CD4-positive, alpha-beta T cell treated with Interleukin-17A for 1 hour (primary cell): ENCODE measurements at places on chromosomes 11 and 22.

DNA sequence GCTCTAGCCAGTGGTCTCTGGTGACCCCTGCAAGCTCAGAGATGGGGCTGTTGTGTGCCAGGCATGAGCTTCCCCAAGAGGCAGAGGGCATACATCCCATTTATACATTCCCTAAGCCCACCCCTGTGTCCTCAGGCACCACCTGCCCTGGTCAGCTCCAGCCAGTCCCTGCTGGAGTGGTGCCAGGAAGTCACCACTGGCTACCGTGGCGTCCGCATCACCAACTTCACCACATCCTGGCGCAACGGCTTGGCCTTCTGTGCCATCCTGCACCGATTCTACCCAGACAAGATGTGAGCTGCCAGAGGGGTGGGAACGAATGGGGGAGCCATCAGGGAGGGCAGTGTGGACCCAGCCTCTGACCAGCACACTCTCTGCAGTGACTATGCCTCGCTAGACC is 8.3 kb downstream of the EHBP1L1 start:
- DNase-seq, result no peak

- peak; percentile 40 for DNase-seq
These were observed 1.1 kb downstream of the CSTF3 start for GRCh38 chr11:33160136-33160535.

GRCh38 chr11:131561501-131561900 is 191.1 kb downstream of the NTM start:
- DNase-seq, result no peak

DNA sequence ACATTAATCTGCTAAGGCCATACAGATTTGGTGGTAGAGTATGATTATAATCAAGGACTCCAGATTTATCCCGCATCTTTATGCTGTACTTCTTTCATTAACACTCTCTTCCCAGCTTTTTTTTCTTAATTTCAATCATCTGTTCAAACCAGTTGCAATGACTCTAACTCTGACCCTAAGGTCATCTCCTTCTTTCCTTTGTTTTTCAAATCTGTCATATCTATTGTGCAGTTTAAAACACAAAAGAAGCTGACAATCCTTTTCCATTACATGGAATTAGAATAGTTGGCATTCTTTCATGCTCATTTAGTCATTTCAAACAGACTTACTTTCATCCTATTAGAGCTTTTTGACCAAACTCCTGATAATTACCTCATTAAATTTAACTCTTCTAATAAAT is 53.6 kb upstream of the GRM5 start:
- no peak for DNase-seq

DNA sequence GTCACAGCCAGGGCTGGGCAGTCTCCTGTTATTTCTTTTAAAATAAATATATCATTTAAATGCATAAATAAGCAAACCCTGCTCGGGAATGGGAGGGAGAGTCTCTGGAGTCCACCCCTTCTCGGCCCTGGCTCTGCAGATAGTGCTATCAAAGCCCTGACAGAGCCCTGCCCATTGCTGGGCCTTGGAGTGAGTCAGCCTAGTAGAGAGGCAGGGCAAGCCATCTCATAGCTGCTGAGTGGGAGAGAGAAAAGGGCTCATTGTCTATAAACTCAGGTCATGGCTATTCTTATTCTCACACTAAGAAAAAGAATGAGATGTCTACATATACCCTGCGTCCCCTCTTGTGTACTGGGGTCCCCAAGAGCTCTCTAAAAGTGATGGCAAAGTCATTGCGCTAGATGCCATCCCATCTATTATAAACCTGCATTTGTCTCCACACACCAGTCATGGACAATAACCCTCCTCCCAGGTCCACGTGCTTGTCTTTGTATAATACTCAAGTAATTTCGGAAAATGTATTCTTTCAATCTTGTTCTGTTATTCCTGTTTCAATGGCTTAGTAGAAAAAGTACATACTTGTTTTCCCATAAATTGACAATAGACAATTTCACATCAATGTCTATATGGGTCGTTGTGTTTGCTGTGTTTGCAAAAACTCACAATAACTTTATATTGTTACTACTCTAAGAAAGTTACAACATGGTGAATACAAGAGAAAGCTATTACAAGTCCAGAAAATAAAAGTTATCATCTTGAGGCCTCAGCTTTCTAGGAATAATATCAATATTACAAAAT is 13.4 kb downstream of the OR51B4 start:
- no peak for DNase-seq
